Activated T-helper 2 cell treated with anti-CD3 and anti-CD28 coated beads, Interferon-gamma antibody, Interleukin-2, Interleukin-4, amounts not matched to agents 10 μg/mL and 5 μg/mL and 100 μg/mL, durations not matched to agents 14 hours and 24 hours and 36 hours (primary cell): ENCODE measurements at places on chromosomes 13 and 19. TPM values are rescaled to one million over a fixed set of nuclear protein-coding genes. Genes with fewer than 3 reads are reported as not detected.

GRCh38 chr19:50039968-50040367 lies 14.2 kb downstream of the ZNF473 start:
- no peak for DNase-seq

DNA sequence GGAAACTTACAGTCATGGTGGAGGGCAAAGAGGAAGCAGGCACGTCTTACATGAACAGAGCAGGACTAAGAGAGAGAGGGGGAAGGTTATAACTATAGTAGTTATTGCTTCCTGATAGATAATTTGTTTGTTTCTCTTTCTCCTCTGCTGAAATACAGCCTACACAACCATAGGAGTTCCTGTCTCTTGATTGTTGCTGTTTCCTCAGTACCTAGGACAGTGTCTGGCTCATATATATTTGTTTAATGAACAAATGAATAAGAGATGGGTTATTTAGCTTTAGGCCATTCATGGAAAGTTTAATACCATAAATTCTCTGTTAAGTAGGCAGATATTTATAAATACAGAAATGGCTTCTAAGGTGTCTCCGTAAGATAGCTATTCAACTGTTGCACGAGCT lies 95.2 kb downstream of the PCCA start:
- DNase-seq = no peak

DNA sequence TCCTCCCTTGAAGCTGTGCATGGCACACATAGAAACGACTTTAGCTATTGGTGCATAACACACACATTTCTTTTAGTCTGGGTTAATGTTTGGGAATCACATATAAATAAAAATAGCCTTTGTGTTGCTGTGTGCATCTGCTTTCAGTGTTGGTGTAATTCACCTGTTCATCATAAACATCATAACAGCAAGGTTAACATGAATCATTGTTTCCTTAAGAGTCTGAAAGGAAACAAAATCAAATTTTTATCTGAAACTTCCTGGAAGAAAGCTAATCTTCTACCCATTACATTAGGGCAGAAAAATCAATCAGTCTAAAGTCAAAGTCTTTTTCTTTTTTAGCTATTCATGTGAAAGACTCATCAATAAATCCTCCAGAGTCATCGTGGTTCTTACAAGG lies 35.0 kb upstream of the TNFSF11 start:
- no peak for DNase-seq

DNA sequence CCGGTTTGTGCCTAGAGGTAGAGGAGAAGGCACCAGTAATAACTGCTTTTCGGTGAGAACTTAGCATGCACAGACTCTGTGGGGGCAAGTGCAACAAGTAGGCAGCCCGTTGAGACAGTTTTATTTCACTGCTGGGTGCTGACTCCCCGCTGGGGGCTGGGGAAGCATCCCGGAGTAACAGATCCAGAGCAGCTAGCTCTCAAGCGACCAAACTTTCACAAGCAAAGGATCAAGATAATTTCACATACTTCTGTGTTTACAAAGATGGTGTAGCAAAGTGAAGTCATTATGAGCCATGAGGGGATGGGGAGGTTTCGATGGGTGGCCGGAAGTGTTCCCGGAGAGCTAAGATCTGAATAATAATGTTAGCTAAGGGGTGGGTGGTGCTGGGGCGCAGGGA lies 2.8 kb downstream of the NACC1 start:
- DNase-seq = no peak

DNA sequence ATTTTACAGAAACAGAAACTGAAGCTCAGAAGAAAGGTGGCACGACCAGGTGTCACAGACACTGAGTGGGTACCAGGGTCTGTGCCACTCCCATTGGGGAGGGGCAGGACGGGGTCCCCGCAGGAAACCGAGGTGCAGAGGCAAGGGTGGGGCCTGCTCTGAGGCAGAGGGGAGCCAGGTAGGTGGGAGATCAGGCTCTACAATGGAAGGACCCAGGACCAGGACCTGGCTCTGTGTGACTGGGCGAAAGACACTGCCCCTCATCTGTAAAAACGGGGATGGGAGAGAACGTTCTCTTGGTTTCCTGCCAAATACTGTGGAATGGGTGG lies 2.8 kb downstream of the PTGIR start:
- DNase-seq = no peak

GRCh38 chr19:11295665-11296245 lies at the start of gene TSPAN16:
TSS of gene TSPAN16 (plus strand) at chr19:11296160. CDS start at chr19:11296298, 138 bp downstream.
- no peak for DNase-seq

GRCh38 chr19:2362046-2362969 lies 2.2 kb downstream of the TMPRSS9 start:
- DNase-seq = no peak

GRCh38 chr13:59404331-59404730 lies 759.4 kb downstream of the DIAPH3 start:
- no peak for DNase-seq

DNA sequence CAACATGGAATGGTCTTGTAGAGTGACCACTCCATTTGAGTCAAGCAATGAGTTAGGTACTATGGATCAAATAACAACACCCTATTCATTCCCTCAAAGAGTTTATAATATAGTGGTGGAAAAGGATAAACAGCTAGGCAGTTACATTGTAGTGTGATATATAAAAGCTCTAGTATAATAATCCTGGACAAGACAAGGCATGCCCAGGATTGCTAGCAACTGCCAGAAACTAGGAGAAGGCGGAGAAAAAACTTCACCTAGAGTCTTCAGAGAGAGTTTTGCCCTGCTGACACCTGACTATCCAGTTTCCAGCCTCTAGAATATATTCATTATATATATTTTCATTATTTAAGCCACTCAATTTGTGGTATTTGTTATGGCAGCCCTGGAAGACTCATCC lies 530.6 kb downstream of the KLF12 start:
- no peak for DNase-seq

GRCh38 chr13:72716776-72717175 lies 10.7 kb downstream of the MZT1 start:
- no peak for DNase-seq

DNA sequence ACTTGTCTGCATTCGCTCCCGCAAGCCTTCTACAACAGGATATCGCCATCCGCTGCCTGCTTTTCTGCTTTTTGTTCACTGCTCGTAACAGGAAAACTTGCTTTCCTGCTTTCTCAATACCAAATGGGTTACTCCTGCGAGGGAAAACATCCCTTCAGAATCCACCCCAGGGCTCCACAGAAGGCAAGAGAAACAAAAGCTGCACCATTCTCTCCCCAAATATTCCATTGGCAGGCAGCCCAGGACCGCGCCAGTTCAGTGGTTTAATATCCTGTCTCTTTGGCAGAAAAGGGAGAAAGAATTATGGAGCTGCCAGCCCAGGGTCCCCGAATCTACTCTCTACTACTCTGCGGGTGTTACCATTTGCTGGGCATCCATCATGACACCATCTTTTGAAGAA lies 84.7 kb upstream of the DOCK9 start:
- no peak for DNase-seq

DNA sequence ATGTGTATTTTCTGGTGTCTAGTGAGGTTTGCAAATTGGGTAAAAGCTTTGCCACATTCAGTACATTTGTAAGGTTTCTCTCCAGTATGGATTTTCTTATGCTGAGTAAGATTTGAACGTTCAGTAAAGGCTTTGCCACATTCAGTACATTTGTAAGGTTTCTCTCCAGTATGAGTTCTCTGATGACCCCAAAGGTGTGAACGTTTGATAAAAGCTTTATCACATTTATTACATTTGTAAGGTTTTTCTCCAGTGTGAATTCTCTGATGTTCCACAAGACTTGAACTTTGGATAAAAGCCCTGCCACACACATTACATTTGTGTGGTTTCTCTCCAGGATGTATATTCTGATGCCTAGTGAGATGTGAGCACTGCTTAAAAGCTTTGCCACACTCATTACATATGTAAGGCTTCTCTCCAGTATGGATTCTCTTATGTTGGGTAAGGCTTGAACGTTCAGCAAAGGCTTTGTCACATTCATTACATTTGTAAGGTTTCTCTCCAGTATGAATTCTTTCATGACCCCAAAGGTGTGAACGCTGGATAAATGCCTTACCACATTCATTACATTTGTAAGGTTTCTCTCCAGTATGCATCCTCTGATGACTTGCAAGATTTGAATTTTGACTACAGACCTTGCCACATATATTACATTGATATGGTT lies 17.4 kb downstream of the ZNF677 start:
- DNase-seq = no peak

NAT14 gene
- total RNA-seq = 20.0 and 20.2 TPM in 2 replicates

- DNase-seq = no peak
Observed at GRCh38 chr19:9823816-9824215, 3.9 kb upstream of the UBL5 start.

SHANK1 gene
- not detected in 2 replicates for total RNA-seq

- DNase-seq = no peak
Observed at GRCh38 chr13:63370101-63370500, 1954.5 kb upstream of the PCDH20 start.

KLK4 gene
- total RNA-seq = not detected in 2 replicates

GRCh38 chr19:45161738-45162607 lies 1.2 kb upstream of the NKPD1 start:
- no peak for DNase-seq

DNA sequence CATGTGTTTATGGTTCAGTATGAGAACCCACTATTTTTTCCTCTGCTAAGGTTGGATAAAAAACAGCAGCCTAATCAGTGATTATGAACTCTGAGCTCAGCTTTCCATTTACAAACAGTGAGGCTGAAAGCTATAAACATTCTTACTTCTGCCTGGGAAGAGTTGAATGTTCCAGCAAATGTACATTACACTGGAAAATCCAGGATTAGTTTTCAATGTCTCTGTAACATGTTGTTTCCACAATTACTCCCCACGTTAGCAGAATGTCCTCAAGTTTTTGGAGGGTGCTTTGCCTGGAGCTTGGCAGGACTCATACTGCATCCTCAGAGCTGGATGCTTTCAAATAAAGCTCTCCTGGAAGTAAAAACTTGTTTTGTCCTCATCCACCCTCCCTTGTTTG lies 150.4 kb downstream of the POSTN start:
- DNase-seq = no peak

SHD gene
- total RNA-seq = 0.46 and 1.2 TPM in 2 replicates

DACH1 gene
- not detected in 2 replicates for total RNA-seq

RHPN2 gene
- total RNA-seq = 3.5 and 5.0 TPM in 2 replicates

DNA sequence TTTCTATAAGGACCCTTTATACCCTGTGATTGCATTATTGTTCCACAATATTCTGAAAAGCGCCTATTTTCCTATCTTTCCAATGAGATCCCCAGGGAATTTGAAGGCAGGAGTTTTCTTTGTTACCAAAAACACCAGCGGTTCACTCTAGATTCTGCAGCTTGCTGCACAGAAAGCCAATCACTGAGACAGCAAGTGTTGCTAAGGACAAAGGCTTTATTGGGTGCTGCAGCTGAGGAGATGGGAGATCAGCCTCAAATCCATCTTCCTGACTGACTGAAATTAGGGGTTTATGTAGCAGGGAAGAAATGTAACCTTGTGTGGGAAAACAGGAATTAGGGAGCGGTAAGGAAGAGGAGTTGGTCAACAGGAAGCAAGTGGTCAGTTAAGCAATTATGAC lies 42.6 kb upstream of the MYO16 start:
- DNase-seq = no peak

- DNase-seq = no peak
Observed at GRCh38 chr19:30105727-30106126, 163.7 kb downstream of the URI1 start.

DNA sequence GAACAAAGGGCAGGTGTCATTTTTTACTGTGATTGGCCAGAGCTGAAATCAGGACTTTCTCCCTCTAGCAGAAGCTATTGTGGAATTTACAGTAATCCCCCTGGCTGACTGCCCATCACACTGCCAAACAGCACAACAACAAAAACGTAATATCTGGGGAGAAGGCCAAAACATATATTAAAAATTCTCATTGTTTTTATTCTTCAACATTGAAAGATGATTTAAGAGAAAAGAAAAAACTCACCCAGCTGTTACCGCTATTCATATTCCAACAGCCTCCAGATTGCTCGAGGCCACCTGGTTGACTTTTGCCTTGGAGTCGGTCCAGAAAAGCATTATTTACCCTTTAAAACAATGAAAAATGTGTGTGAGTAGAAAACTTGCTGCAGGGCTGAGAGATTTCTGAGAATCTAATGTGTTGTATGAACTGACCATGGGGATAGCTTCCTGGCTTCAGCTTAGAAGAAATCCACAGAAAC lies 97.2 kb downstream of the EPSTI1 start:
- DNase-seq = no peak

DNA sequence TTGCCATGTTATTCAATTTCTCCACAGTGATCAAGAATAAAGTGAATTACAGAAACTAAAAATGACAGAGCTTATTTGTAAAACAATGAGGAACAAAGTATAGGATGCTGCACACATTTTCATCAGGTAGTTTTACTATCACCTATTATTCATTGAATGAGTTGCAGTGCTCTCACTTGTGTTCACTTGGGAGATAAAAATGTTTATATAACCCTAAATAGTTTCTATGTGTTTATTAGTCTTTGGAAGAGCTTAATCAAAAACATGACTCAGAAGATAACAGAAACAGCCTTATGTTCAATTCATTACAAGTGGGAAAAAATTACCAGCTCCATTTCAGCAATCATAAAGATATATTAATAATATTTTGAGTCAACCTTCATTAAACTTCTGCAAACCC lies 796.2 kb downstream of the SLITRK1 start:
- no peak for DNase-seq

S1PR4 gene
- total RNA-seq = 48.5 and 48.9 TPM in 2 replicates

DNA sequence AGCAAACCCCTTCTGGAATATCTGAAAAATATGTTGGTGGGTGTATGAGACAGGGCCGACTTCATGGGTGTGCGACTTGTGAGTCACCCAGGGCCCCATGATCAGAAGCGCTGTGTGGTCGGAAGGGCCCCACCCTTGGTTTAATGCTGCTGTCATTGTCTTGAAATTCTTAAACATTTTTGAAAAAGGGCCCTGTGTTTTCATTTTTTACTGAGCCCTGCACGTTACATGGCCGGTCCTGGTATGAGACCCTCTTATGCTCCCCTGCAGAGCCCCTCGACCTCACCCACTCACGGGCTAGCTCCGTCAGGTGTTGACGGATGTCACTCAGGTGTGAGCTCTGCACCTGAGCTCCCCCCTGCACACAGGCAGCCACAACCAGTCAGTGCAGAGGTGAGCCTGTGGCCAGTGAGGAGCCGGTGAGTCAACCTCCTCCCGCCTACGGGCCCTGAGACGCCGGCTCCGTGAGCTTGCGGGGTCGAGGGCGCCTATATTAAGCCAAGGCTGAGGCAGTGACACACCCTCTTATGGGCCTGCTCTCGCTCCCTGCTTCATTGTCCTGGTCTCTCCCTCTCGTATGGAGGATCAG lies 27.7 kb downstream of the GADD45B start:
- peak; percentile 50 for DNase-seq

IPO5 gene
- total RNA-seq = 225 and 227 TPM in 2 replicates

- no peak for DNase-seq
Observed at GRCh38 chr19:43468354-43469159, 3.1 kb upstream of the LYPD3 start.
